Stimulated activated CD4-positive, alpha-beta T cell treated with anti-CD3 and anti-CD28 coated beads, TNF-alpha, amount 100 ng/mL, for 1 hour (primary cell): ENCODE measurements at places on chromosomes 11 and 22.

- DNase-seq, result no peak
These were observed 123.4 kb downstream of the CSNK2A3 start for GRCh38 chr11:11229647-11230046.

- no peak for DNase-seq
These were observed at the start of gene LMO2 for GRCh38 chr11:33891714-33892327. TSS of gene LMO2 (minus strand) at chr11:33892076. CDS start at chr11:33869716, 22,360 bp downstream.

DNA sequence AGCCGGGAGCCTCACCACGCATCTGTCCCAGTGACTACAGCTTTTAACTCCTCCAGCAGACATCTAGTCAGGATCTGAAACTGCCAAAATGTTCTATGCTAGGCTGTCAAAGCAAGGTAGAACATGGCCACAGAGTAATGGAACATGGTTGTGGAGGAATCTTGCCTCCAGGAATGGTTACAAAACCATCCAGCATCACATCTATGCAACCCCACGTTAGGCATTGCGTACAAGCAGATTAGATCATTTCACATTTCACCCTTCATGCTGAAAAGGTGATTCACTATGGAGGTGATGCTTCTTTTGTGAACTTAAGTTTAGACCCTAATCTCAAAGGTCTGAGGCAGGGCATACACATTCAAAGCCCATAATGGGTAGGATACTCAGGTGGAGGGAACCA lies 103.0 kb downstream of the PARVA start:
- DNase-seq, result no peak

GRCh38 chr22:44182588-44183286 lies 2.0 kb downstream of the PARVG start:
- no peak for DNase-seq

DNA sequence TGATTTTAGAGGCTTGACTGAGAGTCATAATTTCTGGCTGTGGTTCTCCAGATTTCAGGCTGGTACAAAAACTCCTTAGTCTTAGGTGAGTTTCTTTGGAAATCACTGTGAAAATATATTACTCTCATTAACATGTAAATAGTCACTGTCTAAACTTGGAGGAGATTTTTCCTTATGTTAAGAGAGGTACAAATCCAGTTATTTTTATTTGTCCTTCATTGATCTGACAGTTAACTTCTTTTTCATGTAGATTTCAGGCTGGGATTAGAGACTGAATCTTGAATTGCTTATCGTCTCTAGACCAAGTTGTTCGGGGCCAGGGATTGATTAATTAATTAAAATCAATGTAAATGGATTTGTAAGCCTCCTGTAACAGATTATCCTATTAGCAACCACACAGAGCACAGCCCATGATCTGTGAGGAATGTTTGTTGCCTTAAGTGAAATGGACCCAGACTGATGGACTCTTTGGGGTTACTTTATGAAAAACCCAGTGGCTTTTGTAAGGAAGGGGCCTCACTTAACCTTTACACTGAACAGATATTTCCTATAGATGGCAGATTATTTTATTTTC lies 21.1 kb downstream of the TEAD1 start:
- DNase-seq, result no peak

GRCh38 chr11:20045098-20045688 lies 115.1 kb downstream of the DBX1 start:
- no peak for DNase-seq

GRCh38 chr11:108906826-108907225 lies 242.0 kb downstream of the DDX10 start:
- DNase-seq, result no peak

DNA sequence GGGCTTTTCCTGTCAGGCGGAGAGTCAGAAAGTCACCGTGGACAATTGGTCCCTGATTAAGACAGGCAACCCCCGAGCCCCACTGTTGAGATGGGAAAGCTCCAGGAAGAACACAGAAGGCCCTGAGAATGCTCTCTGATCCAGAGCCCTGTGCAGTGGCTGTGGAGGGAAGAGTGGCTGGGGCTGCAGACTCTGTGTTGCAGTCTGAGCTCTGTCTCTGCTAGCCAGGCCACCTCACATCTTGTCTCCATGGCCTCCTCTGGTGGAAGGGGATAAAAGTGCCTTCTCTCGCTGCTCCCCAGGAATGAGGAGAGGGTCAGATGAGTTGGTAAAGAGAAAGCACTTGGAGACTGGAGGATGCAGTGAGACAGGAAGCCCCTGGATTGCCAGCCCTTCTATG lies 141.2 kb downstream of the CEP164 start:
- DNase-seq, result no peak

DNA sequence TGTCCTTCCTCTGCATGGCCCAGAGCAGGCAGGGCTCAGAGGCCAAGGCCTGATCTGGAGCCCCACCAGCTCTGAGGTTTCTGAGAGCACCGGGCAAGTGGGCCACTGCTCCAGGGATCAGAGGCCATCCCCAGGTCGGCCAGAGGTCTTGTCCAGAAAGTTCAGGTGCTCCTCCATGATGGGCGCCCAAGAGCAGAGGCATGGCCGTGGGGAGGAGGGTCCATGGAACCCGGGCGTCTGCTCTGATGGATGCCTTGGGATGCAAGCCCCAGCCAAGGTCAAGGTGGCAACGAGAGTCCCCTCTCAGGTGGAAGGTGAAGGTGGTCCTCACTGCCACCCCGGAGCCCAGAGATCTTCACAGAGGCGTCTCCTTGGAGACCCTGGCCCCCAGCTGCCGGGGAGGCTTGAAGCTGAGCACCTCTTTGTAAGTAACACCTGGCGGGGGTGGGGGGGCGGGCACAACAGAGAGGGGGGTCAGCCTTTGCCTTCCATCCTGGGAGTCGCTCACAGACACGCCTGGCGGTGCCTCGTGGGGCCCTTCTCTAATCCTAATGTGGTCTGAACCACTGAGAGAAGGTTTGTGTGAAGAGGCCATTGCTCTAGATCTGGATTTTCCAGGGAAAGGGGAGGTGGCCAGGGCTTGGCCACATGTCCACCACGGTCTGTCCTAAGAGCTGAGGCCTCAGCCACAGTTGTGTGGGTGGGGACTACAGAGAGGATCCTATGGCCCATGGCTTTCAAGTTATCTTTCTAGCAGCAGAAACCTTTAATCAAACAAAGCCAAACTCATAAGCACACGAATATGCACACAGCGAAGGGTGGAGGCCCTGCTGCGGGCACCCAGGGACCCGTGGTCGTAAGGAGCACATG lies 2.2 kb upstream of the HDAC10 start:
- no peak for DNase-seq
